Right forelimb (tissue), 1 donor: ENCODE measurements at places on chromosomes 1 and 21.
A peak's percentile ranks its signal among the peaks of the same experiment; 100 is the strongest.

DNA sequence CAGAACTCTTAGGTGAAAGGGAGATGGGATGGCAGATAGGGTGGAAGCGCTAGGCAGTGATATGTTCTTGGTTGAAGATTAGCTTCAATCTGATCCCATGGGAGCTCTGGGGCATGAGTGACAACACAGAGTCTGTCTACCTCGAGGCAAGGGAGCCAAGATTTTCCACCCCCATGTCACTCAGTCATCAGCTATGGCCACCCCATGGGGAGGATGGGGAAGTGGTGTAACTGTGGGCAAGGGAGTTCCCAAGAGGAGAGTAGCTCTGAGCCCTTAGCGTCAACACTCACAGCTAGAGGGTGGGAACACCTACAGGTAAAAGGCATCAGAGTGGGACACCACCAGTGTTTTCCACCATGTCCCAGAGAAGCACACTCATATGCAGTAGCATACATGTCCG, 30.3 kb upstream of the C1QA start:
- no peak for DNase-seq

GRCh38 chr1:197862221-197862620, 40.2 kb upstream of the C1orf53 start:
- no peak for DNase-seq

DNA sequence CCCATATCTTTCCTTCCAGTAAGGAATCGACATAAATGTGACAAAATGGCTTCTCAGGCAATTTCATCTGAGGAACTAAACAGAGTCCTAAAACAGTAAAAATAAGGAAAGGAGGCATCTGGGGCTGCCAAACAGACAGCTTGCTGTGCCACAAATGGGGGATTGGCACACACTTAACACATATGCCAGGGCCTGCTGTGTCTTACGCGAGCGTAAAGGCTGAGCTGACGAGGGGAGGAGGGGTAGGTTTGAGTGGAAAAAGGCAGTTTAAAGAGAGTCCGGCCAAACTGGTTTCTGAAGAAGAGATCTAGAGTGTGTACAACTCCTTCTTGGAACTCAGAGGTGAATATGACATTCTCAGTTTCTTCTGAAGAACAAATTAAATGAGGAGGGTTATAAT, 244.1 kb upstream of the MAP1LC3C start:
- no peak for DNase-seq

GRCh38 chr1:212749821-212750535, 41.6 kb downstream of the NSL1 start:
- DNase-seq: no peak

DNA sequence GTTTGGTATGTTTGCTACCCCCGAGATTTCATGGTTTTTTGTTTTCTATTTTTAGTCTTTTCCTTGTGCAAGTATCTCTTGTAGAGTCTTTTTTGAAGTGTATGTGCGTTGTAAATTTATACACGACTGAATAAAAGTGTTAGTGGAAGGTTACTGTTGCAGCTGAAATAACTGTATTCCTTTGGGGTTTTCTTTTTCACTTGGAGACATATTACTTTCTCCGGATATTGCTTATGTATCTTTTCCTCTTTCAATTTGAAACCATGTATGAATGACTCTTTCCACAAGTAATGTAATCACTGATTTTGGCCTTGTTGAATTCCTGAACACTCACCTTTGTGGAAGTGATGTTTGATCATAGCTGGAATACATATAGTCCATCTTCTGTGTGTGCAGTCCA, 956 bp downstream of the URB2 start:
- DNase-seq: no peak

GRCh38 chr1:106554294-106554693, 502.2 kb upstream of the PRMT6 start:
- DNase-seq: no peak

- no peak for DNase-seq
These were observed 219.5 kb downstream of the ZP4 start for GRCh38 chr1:237671262-237671661.

GRCh38 chr1:206538901-206539640, 31.7 kb downstream of the RASSF5 start:
- DNase-seq: no peak

GRCh38 chr1:92980732-92981647, 19.7 kb upstream of the DIPK1A start:
- no peak for DNase-seq

DNA sequence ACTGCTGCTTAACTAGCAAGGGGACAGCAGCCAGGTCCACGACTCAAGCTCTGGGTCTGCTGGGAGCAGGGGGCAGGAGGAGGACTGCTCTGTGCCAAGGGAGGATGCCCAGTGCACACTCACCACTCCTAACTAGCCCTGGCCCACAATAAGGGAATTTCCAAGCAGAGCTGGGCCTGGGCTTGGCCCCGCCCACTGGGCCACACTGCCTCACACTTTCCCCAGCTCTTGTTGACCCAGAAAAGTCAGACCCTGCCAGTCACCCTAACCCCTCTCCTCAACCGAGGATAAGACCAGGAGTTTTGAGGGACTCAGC, 18.7 kb downstream of the SLC9A1 start:
- no peak for DNase-seq

DNA sequence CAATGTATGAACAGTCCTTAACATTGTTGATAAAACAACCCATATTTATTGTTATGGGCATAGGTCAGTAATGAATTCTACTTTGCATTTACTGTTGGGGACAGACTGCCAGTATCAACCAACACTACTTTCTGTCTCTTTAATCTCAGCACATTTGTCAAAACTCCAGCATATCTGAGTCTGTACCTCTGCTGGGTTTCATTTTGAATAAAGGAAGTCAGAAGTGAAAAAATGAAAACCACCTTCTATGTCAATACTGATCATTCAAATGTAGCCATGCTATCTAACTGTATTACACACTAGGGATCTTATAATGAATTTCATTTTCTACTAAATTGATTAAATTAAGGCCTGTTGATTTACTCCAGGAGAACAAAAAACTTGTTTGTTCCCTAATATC, 24.2 kb upstream of the CXADR start:
- DNase-seq: no peak

DNA sequence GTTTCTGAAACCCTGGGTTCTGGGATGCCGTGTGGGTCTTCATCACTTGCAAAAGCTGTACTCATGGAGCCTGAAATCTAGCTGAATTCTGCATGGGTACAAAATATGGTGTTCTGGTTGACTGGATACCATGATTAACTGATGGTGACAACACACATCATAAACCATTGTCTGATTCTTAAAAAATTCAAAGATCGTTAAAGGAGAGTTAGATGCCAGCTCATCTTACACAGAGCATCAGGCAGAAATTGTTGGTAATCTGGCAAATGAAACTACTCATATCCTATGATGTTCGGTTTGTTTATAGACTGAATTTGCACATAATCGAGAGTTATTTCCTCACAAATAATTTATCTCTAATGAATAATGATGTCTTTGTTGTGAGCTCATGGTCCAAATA, 218.1 kb upstream of the PKN2 start:
- DNase-seq: no peak

- no peak for DNase-seq
These were observed 7.7 kb downstream of the C1orf226 start for GRCh38 chr1:162389021-162389818.

- DNase-seq: peak; percentile 5
These were observed 15.1 kb upstream of the ADORA1 start for GRCh38 chr1:203112475-203112874.
